ENCODE measurements at places on chromosomes 7 and 10. TPM values are rescaled to one million over a fixed set of nuclear protein-coding genes. Genes with fewer than 3 reads are reported as not detected.

DNA sequence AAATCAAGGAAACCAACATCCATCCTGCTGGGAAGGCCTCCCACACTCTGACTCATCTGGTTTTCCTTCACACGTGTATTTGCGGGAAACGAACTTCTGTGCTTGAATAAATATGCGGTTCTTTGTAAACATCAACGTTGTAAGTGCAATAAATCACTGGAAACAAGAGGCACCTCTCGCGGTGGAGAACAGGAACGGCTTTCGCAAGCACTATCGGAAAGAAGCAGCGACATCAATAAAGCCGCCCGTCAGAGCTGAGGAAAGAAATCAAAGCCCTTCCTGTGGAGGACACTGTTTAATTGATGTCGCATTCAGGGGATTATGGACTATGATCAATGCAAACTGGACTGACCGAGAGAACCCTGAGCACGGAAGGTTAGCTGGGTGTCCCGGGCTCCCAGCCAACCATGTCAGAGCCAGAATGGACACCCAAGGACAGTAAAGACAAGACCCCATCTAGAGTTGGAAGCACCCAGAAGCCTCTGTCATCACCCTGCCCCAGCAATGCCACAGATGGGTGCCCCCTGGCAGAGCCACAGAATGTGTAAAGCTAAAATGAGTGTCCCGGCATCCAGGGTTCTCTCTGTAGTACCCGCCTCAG is 37.6 kb downstream of the OAT start:
- no peak for DNase-seq

Gene MARVELD1
- polyA plus RNA-seq = 64.3 TPM

DNA sequence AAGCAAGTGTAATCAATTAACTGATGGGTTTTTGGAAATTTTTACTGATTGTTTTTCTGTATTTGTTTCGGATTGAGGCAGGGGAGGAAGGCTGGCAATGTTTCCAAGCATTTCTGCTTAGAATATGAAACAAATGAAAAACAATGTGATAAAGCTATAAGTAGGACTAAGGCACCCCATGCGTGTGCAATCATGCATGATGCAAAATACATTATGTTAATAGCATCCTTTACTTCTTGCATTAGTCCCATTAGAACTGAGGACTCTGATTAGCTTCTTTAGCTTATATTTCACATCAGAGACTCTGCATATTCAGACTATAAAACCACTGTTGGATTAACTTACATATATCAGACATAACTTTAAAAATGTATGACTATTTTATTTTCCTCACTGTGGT is 48.7 kb upstream of the AGMO start:
- DNase-seq = no peak

Gene DDC
- polyA plus RNA-seq = 9.3 TPM

GRCh38 chr10:118027397-118027796 is 19.3 kb downstream of the RAB11FIP2 start:
- no peak for DNase-seq

- DNase-seq = no peak
Measured at GRCh38 chr10:88038268-88038667, 174.8 kb downstream of the PTEN start.

- no peak for DNase-seq
Measured at GRCh38 chr7:51140199-51141164, 176.1 kb downstream of the COBL start.

- DNase-seq = no peak
Measured at GRCh38 chr7:127021019-127021738, 231.6 kb downstream of the GRM8 start.

Gene OGDHL
- polyA plus RNA-seq = 0.60 TPM

Gene PNLIPRP1
- polyA plus RNA-seq = 0.15 TPM

DNA sequence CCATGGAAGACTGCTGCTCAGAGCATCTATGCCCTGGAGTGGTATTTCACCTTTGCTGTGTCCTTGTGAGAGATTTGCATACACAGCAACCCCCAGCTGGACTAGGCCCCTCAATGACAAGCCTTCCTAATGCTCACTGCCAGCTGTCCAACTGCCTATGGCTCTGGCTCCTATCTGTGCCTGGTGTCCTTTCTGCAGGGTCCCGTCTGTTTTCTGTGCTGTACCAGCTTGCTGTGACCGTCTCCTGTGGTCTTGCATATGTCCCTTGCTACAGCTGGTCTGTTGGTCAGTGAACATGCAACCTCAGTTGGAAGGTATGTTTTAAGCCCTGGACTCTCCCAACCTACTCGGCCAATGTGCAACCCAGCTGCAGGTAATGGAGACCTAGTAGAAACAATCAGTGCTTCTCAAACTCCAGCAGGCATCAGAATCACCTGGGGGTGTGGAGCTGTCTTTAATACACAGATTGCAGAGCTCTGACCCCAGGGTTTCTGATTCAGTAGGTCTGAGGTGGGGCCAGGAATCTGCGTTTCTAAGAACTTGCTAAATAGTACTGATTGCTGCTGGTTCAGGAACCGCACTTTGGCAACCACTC is 306.4 kb upstream of the ZNF32 start:
- DNase-seq = no peak

DNA sequence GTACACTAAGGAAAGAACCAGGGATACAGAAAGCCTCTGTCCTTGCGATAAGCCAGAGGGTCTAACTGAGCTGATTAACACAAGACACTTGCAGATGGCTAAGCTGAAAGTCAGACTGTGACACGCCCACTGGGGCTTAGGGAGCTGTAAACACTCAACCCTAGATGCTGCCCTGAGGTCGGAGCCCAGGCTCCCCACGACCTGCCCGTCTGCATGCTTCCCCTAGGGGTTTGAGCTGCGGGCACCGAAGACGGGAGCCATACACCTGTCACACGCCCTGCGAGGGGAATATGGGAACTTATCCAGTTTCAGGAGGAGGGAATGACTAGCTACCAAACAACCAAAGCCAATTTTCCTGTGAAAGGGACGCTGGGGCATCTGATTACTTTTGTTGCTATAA is 96.0 kb downstream of the HTR5A start:
- no peak for DNase-seq

Data from right lung (tissue), 10 donors.